Cardiac septum (tissue), 1 donor: ENCODE measurements at places on chromosomes 12 and 14. TPM values are rescaled to one million over a fixed set of nuclear protein-coding genes. Genes with fewer than 3 reads are reported as not detected.

The KRT85 gene
- total RNA-seq = not detected

The FLVCR2 gene
- 1.3 TPM for total RNA-seq

The CD163L1 gene
- 3.1 TPM for total RNA-seq

The ABCD2 gene
- total RNA-seq = 3.0 TPM

- DNase-seq = no peak
Measured at GRCh38 chr14:52086711-52087110, 17.9 kb upstream of the NID2 start.

- no peak for DNase-seq
Measured at GRCh38 chr14:61326146-61326545, 4.8 kb downstream of the PRKCH start.

GRCh38 chr12:114757684-114758325 is 73.8 kb upstream of the TBX3 start:
- DNase-seq = no peak

DNA sequence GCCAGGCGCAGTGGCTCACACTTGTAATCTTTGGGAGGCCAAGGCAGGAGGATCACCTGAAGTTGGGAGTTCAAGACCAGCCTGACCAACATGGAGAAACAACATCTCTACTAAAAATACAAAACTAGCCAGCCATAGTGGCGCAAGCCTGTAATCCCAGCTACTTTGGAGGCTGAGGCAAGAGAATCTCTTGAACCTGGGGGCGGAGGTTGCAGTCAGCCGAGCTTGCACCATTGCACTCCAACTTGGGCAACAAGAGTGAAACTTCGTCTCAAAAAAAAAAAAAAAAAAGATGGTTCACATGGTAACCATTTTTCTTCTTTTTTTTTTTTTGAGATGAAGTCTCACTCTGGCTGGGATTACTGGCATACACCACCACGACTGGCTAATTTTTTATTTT is 35.3 kb downstream of the SLC2A14 start:
- DNase-seq = peak; percentile 86

GRCh38 chr12:122841544-122842321 is 6.5 kb downstream of the HIP1R start:
- DNase-seq = peak; percentile 82

DNA sequence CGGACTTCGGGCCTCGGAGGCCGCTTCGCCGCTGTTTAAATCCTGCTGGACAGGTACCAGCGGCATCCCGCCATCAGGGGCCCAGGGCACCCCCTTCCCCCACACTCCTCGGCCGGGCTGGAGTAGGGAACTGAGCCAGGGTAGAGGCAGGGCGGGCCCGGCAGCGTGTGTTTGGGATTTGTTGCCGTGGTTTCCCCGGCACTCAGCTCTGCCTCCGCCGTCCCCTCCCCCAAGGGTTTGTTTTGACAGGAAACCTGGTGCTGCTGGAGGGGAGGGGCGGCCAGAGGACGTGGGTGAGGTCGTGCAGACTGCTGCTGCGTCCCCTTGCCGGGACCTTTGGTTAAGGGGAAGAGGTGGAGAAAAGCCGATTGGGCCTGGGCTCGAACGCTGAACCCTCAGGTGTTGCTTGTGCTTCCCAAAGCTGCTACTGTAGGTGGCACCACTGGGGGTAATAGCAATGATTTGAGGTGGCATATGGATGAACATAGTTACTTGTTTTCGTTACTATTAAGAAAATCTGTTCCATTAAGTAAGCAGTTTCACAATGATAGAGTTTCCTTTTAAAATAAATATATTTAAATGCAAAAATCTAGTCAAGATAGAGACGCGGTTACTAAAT is 778 bp downstream of the TCP11L2 start:
- DNase-seq = peak; percentile 97

DNA sequence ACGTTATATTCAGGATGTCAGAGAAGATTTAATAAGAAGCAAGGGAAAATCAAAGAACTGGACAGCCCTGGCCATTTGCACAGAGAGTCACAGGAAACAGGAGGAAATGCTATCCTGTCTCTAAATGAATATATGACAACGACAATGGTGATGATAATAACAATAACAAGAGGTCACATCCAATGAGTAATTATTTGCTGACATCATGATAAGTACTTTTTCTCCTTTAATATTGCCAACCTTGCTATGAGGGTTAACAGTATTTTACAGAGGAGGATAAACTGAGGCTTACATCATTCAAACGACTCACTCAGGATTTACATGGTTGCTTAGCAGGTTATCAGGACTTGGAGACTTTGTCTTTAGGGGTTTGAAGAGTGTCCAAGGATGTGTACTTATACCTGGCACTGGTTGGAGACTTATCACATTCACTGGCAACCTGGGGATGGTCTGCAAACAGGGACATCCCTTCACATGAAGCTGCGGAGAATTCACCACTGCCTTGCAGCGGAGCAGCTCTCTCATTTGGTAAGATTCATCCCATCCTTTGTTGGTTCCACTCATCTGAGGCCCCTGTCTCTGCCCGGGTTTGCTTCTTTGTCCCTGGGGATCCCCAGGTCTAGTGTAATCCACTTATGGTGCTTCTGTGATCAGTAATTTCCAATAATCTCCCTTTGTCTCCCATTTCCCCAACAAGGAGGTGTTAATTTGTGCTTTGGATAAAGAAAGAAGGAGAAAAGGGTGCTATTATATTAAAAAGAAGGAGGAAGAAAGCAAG is 637.8 kb downstream of the BCL11B start:
- no peak for DNase-seq

- no peak for DNase-seq
Measured at GRCh38 chr12:79983986-79984620, 49.2 kb upstream of the PPP1R12A start.

- no peak for DNase-seq
Measured at GRCh38 chr12:116418551-116418950, 140.6 kb upstream of the MAP1LC3B2 start.

DNA sequence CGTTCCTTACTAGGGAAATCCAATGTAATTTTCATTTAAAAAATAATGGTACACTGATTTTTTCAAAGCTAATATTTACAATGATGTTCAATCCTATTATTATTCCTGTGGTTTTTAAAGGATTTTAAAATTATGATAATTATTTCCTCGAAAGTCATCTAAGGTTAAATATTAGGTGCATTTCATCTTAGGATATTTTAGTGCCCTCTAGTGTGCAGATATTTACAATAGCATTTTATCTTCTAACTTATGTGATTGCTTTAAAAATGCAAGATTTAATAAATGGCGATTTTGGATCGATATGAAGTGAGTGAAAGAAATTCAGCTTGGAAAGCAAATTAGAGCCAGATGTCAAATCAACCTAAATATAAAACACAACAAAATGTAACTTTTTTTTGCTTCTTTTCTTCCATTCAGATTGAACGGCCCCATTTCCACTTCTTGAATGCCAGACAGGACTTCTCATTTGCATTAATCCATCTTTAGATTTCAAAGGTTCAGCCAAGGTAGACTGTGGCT is 293.5 kb downstream of the SLC6A15 start:
- no peak for DNase-seq

- peak; percentile 31 for DNase-seq
Measured at GRCh38 chr12:119949594-119949993, 39.4 kb upstream of the BICDL1 start.
